Occipital lobe (tissue), 3 donors: ENCODE measurements at places on chromosomes 3 and 15.

DNA sequence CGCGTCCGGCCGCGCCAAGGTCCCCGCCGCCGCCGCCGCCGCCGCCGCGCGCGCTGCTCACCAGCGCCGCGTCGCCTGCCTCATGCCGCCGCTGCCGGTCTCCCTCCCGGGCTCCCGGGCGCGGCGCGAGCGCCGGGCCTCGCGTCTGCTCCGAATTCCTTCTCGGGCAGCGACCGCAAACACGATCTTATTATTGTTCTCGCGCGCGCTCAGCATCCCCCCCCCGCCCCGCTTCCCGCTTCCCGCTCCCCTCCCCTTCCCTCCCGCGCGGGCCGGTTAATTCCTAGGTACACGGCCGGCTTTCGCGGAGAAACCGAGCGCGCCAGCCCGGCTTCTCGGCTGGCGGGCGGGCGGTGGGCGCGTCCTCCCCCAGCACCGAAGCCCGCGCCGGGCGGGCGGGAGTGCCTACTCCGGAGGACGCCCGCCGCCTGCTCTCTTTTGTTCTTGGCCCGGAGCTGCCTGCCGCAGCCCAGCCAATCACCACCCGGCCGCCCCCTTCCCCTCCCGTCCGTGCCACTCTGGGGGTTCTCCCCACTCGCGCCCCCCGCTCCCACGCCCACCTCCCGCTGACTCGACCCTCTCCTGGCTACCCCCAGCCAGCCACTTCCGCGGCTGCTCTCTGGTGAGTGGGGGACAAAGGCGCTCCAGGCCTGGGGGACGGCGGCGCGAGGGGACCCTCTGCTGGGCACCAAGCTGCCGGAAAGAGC is at the start of gene HDGFL3:
Gene HDGFL3 (minus strand): TSS at position 164 of the 707 bp plus-strand sequence. CDS start 409 bp downstream, outside the sequence.
- DNase-seq, result peak; percentile 49

- DNase-seq, result no peak
These were observed 8.0 kb downstream of the KLHL25 start for GRCh38 chr15:85786781-85787114.

GRCh38 chr3:190849607-190850006 is 12.9 kb downstream of the GMNC start:
- no peak for DNase-seq

DNA sequence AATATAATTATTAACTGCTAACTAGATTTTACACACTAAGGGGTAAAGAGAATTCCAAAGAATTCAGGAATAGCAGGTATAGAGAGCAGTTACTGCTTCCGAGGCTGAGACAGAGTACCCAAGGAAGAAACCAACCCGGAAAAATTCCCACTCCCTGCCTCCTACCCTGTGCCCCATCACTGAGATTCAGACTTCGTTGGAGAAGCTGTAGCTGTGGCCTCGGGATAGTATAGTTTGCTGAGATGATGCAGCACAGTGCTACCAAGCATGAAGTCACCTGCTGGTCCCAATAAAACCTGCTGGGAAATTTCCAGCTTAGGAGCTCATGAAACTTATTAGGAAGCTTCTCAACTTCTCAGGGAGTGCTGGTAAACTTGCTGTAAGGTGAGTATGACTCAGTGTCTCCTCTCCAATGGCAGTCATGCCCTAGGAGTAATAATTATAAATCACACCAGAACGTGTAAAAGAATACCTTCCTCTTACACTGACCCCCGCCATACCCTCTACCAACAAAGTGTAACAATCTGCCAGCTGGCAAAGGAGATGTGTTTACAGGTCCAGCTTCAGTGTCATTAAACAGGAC is 215.2 kb upstream of the ROBO2 start:
- no peak for DNase-seq

DNA sequence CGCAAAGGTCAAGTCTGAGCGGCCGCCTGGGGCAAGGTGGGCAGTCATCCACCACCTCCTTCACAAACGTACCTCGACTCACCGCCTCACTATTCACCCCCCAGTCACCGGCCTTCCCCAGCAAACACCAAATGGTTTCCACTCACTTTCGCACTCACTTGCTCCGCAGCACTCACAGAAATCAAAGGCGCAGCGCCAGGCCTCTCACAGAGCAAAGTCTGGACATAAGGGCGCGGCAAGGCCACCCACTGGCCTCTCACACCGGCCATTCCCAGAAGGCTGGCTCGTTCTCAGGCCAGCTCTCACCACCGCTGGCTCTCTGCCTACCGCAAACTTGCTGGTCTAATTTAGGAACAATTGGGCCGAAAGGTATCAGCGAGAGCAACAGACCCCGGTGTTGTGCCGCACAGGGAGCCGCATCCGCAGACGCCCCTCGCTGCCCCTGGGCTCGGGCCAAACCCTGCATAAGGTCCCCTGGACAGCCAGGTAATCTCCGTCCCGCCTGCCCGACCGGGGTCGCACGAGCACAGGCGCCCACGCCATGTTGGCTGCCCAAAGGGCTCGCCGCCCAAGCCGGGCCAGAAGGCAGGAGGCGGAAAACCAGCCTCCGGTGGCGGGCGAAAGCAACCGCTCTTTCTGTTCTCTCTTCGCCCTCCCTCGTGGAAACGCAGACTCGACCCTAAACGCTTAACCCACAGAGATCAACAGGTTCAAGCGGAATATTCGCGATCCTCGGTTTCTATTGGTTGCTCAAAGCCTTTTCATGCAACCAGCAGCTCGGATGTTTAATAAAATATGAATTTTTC is 2.9 kb downstream of the SHOX2 start:
- no peak for DNase-seq

DNA sequence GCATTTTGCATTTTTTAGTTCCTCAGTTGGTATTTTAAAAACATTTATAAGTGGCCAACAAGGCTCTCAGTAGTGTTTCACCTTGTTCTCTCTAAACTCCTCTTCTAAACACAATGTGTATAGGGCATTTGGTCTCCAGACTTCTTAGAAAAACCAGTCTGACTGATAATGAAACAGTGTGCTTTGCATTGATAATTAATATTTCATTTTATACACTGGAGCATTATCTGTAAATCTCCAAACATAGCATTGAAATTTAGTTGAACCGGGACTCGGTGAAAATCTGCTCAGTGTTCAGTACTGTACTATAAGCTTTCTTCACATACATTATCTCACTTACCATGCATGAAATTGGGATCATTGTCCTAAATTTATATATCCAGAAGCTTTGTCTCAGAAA is 53.6 kb downstream of the SETD5 start:
- DNase-seq, result no peak

DNA sequence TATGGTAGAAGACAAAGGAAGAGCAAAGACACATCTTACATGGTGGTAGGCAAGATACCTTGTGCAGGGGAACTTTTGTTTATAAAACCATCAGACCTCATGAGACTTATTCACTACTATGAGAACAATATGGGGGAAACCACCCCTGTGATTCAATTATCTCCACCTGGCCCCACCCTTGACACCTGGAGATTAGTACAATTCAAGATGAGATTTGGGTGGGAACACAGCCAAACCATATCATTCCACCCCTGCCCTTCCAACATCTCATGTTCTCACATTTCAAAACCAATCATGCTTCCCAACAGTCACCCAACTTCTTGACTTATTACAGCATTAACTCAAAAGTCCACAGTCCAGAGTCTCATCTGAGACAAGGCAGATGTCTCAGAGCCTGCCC is 21.7 kb upstream of the PLSCR1 start:
- no peak for DNase-seq

DNA sequence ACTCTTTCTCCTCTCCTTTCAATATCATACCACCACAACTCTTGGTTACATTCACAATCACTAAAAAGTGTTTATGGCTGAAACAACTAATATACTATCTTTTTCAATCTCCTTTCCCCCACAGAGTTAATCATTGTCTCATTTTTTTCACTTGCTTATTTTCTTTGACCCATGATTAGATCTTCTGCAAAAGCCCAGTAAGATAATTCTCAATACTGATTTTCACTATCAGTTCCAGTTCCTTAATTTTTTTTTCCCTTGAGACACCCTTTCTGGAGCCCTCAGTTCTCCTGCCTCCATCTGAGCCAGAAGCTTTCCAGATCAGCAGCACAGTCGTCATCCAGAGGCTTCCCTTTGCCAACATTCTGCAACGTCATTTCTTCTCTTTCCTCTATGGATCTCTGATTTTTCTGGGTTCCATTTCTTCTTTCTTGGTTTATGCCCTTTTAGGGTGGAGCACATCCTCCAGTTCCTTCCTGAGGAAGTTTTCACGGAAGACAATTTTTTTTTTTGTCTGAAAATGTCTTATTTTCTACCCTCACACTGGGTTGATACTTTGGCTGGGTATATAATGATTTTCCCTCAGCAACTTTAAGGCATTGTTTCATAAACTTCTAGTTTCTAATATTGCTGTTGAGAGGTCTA is 88.7 kb upstream of the C15orf39 start:
- DNase-seq, result no peak

- no peak for DNase-seq
These were observed 6.8 kb downstream of the PLA2G4F start for GRCh38 chr15:42149493-42150218.

DNA sequence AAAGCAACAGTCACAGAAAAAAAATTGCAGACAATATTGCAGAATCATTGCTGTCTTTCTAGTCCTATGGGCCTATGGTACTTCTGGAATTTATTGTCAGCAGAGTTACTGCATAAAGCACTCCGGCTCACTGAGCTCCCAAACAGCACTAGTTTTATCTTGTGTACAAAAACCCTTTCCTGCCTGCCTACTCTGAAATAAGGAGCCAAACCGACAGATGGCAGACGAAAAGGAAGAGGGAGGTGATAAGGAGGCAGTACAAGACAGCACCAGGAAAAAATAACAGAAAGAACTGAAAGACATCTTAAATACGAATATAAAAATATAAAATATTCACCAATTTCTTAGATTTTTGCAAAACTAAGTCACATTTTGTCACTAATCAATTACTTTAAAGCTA is 15.6 kb downstream of the HERC1 start:
- no peak for DNase-seq

DNA sequence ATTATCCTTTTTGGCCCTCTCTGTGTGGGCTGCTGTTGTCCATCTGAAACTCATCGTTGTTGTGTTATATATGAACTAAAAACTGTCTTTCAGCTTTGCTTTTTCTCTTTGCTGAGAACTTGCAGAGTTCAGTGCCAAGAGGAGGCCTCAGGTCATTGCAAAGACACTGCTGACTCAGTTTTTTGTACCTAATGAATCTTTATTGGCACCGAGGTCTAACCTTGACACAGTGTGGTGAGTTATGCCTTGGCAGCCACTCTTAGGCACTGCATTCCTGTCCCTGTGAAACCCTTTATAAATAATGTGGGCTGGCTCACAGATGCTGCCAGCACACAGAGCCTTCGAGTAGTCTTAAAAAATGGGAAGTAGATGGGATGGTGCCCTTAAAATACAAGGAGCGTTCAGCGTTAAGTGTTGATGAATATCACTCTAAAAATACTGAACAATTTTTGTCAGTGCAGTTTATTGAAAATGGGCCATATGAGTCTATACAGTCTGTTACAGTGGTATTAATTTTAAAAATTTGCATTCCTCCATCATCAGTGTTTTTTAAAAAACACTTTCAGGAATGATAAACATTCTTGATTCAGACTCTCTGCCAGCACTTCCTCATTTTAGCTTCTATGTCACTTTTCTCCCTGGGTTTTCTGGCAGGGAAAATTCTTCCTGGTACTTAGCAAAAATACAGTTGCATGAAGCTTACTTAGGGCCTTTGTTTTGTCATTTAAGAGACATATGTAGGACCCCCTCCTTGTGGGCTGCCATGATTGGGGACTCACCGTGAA is 234.1 kb downstream of the CACNA2D3 start:
- peak; percentile 14 for DNase-seq

- DNase-seq, result no peak
These were observed 14.9 kb upstream of the LEKR1 start for GRCh38 chr3:156811089-156811862.

GRCh38 chr3:154904328-154904727 is 175.8 kb upstream of the MME start:
- DNase-seq, result no peak

DNA sequence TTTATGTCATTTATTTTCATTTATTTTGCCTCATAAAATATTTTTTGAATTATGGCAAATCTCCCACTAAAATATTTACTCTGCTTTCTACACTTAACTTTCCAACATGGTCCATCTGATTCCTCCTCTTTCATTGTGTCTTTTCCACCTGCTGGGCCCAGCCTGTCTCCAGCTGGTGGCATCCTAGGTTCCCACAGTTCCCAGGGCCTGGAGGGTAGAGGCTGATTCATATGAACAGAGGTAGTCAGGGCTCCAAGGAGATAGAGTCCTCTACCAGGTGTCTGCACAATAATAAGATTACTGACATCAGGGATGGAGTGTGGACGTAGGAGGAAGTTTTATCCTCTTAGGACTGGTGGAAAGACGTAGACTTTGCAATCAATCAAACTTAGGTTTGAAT is 14.3 kb downstream of the ZBTB38 start:
- DNase-seq, result no peak

- DNase-seq, result no peak
These were observed 7.7 kb downstream of the PPP4R2 start for GRCh38 chr3:73004316-73004715.

- no peak for DNase-seq
These were observed 76.7 kb upstream of the STRIT1 start for GRCh38 chr3:155370198-155370597.

- no peak for DNase-seq
These were observed 75.6 kb downstream of the LINGO1 start for GRCh38 chr15:77557144-77557543.

DNA sequence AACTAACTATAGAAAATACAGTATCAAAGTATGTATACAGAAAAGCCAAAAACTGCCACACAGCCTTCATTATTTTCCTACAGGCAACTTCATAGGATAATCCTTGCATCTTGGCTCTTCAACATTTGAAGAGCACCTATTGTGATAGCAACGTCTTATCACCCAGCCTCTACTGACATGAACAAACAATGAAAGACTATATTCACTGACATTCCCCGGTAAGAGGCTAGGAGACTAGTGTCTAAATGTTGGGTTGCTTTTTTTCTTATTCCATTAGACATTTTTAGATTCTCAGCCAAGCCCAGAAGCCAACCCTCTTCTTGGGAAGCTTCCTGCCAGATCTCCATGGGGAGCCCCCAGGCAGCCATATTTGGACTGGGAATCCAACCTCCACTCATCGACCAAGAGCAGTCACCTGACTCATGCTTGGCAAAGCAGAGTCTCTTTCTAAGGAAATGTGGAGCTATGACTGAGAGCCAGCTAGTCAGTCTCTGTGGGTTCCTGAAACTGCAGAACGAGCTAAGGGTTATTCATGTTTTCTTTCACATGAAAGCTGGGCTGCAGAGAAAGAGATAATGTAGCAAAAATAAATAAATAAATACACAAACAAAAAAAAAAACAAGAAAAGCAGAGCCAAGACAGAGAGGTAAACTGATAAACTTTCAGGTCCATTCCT is 227.5 kb downstream of the MAGI1 start:
- peak; percentile 23 for DNase-seq

GRCh38 chr3:194296454-194297263 is 54.5 kb downstream of the CPN2 start:
- DNase-seq, result peak; percentile 17

GRCh38 chr3:20528180-20528770 is 342.3 kb upstream of the SGO1 start:
- no peak for DNase-seq

- DNase-seq, result no peak
These were observed 567.2 kb upstream of the TBL1XR1 start for GRCh38 chr3:177764377-177764912.
